ENCODE measurements at places on chromosomes 3 and 15.

DNA sequence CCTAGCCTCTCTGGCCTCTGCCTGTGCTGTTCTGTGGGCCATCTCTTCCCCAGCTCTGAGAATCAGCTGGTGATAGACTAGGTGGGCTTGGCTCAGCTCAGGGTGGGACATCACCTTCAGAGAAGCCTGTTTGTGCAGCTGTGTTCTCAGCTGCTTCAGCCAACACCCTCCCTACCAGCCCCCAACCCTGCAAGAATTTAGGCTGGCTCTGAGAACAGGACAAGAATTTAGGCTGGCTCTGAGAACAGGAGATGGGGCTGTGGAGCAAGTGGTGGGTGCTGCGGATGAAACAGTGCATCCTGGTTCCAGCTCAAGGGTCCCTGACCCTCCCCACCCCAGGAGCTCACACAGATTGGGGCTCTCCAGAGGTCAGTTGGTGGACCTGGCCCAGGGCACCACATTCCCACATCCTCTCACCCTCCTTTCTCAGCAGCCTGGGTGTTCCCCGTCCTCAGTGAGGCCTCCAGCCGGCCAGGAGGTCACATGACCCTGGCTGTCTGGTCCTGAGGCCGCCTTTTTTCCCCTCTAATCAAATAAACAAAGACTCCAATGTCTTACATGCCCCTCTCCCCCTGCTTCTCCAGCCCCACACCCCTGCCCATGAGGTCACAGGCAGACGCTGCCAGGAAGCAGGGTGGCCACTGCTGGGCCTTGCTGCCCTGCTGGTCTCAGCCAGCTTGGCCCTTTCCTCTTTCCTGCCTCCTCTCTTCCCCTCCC is 14.9 kb downstream of the PLEKHO2 start:
- DNase-seq, result no peak

- no peak for DNase-seq
Measured at GRCh38 chr15:63447017-63447676, 57.2 kb upstream of the USP3 start.

DNA sequence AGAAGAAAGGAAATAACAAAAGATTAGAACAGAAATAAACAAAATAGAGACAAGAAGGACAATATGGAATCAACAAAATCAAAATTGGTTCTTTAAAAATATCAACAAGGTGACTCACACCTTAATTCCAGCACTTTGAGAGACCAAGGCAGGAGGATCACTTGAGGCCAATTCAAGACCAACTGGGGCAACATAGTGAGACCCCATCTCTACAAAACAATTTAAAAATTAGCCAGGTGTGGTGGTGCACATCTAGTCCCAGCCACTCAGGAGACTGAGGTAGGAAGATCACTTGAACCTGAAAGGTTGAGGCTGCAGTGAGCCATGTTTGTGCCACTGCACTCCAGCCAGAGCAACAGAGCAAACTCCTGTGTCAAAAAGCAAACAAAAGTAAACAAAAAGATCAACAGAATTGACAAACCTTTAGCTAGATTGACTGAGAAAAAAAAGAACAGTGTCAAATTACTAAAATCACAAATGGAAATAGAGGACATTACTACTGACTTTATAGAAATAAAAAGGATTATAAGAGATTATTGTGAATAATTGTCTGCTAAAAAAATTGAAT is 190.7 kb upstream of the CGNL1 start:
- no peak for DNase-seq

DNA sequence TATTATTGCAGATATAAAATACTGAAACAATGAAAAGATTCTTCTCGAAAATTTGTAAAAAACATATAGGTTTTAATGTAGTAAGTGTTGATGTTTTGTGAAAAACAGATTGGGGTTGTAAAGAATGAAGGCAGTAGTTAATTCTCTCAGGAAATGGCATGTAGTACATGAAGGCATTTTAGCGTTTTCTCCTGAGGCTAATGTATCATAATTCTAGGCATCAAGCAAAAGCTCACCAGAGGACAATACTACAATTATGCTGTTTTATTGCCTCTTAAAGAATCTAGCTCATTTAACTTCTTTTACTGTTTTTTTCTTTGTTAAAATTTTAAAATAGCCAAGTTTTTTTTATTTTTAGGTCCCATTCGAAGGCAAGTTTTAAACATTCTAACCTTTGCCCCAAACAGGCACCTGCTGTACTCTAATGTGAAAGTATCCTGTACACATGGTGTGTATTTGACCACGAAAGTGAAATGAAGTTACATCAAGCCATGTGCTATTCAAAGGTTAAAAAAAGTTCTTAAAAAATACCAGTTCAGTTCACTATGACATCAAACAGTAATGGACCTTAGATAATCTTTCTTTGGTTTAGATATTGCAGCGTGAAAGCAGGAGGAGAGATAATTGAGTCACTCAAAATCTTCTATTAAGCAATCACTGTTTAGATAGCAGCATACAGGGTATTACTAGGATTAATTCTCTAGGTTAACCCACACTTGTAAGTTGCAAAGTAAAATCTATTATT is 163.6 kb downstream of the ECT2 start:
- DNase-seq, result no peak

GRCh38 chr3:119352863-119353527 is 58.8 kb downstream of the ARHGAP31 start:
- no peak for DNase-seq

- DNase-seq, result no peak
Measured at GRCh38 chr3:83625261-83625660, 1333.5 kb upstream of the CADM2 start.

- no peak for DNase-seq
Measured at GRCh38 chr3:20042331-20042730, 2.1 kb downstream of the KAT2B start.

- no peak for DNase-seq
Measured at GRCh38 chr3:5699811-5700210, 512.3 kb downstream of the EDEM1 start.

DNA sequence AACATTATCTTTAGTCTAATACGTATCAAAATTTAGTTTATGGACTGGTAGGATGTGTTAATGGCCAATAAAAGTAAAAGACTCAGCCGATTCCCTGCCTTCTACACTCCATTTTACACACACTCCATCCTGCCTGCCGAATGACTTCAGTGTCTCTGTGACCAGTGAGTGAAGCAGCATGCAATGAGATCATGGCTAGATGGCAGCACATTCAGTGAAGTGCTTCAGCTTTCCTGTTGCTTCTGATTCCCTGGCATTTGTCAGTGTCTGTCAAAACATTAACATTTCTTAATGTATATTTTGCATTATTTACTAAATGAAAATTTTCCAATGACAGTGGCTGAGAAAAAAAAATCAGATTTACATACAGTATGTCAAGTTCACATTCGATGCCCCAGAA is 412.0 kb downstream of the FHIT start:
- no peak for DNase-seq

DNA sequence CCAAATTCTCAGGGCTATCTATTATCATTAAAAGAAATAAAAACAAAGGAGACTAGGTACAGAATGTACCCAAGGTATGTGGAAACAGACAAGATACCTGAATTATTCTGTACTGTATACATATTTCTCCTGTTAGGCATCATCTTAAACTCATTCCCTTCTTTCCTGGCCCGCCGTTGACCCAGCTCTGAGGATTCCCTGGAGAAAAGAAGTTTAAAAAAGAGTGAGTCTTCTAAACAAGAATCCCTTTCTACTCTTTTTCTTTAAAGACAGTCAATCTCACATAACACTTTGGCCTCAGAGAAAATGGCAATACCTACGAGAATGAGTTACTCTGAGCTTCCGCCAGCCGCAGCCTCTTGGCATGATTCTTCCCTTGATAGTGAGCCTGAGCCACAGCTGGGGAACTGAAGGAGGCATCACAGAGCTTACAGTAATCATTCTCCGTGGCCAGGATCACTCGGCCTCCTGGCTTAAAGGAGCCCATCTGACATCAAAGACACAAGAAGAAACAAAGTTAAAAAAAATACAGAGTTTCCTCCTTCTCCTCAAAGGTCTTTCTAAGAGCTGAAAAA is 44.2 kb downstream of the ZMAT3 start:
- DNase-seq, result no peak

DNA sequence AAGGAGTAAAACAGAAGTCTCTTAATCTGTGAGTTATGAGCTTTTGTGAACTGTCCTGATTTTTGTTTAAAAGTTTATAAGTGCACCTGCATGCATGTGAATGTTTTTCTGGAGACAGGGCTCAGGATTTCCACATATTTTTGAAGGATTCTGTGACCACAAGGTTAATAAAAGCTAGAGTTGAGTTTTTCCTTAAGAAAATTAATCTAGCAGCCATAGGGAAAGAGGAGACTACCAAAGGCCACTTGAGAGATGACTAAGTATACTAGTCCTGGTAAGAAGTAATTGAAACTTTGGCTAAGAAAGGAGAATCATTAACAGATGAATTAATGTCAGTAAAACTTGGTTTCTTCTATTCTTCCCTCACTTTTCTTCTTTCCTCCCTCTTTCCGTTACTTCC is 176.8 kb upstream of the EPHA3 start:
- DNase-seq, result no peak

- DNase-seq, result no peak
Measured at GRCh38 chr15:64779024-64779423, 3.6 kb upstream of the RBPMS2 start.

- no peak for DNase-seq
Measured at GRCh38 chr3:123194552-123194951, 7.2 kb upstream of the SEC22A start.

DNA sequence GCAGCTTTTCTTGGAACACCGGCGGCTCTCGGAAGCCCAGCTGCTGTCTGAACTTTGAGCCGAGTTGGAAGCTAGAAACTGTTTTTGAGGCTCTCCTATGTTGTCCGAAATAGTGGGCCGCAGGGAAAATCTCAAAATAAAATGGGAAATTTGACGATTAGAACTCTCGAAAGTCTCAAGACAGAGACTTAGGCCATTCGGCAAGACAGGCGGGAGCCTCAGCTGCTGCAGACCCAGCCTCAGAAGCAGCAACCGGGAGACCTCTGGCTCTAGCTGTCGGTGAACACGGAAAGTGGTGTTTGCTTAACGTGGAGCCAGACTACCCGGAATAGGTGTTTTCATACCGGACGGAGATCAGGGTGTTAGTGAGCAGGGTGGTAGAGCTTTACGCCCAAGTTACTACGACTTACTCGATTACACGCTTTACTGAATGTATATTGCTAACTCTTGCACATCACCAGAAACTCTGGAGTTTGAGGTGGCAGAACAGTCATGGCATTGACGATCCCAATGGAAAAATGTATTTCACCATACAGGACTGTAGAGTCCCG is 357 bp upstream of the MAN2C1 start:
- DNase-seq, result peak; percentile 30

DNA sequence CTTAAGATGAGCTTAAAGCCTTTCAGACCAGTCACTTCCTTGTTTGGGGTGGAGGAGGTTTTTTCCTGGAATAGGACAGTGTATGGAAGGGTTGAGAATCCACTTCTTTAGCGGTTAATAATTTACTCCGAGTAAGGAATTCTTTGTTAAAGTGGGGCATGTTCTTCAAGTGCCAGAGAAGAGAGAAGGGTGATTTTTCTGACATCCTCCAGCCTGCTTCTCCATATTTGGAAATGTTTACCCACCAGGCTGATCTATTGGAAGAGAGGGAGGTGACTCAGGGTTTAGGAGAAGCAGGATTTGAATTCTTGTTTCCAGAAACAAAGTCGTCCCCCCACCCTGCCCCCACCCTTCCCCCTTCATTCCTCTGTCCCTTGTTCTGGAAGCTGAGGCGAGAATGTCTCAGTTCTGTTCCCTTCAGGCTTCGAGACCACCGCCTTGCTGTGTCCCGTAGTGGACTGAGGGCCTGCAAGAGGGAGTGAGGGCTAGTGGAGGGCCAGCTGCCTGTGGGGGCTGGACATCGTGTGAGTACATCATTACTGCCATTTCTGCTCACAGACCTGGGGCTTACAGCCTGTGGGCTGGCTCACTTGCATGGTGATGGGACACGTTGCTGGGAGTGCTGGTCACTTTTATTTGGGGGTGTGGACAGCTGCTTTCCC is 58.5 kb downstream of the LPP start:
- DNase-seq, result no peak

- DNase-seq, result no peak
Measured at GRCh38 chr15:74769463-74770025, 12.3 kb upstream of the CSK start.

DNA sequence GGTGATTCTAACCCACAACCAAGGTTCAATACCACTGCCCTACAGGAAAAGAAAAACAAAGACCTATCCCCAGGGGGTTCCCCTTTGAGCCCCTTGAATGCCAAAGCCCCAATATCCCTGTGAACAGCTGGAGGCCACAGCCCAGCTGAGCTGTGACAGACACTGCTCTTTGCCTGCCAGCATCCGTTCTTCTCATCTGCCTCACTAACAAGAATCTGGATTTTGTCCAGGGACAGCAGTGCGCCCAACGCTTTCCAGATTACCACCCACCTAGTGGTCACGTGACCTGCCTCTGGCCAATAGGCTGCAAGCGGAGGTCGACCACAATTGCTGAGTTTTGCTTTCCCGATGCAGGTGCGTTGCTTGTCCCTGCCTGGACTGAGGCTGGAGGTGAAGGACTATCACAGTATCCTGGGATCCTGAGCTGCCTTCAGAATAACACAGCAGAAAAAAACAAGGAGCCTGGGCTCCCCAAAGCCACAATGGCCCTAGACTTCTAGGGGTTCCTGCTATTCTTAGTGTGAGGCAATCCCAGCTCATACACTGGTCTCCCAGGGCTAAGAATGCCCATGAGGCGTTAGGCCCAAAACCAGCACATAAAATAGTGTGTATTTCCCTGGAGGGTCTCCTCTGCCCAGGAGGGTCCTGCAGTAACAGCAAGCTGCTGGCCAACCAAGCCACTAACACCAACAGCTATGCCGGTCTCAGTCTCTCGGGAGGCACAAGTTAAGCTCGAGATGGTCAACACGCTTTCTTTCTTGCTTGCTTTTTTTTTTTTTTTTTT is 13.8 kb downstream of the BDH1 start:
- no peak for DNase-seq

- DNase-seq, result no peak
Measured at GRCh38 chr15:60757831-60758570, 279.1 kb upstream of the ICE2 start.

GRCh38 chr3:86229086-86229774 is 761.7 kb downstream of the VGLL3 start:
- no peak for DNase-seq

All from GM12891 (cell line).